ENCODE measurements at places on chromosomes 13 and 19. TPM values are rescaled to one million over a fixed set of nuclear protein-coding genes. Genes with fewer than 3 reads are reported as not detected.

The NLRP11 gene
- not detected for total RNA-seq

The AZU1 gene
- not detected for total RNA-seq

The ZNF223 gene
- 4.2 TPM for total RNA-seq

The MYO1F gene
- 0.66 TPM for total RNA-seq

The PDX1 gene
- total RNA-seq = not detected

The CNFN gene
- not detected for total RNA-seq

All from placental pericyte (primary cell).